ENCODE measurements at places on chromosomes 12 and 14. TPM values are rescaled to one million over a fixed set of nuclear protein-coding genes. Genes with fewer than 3 reads are reported as not detected.

DNA sequence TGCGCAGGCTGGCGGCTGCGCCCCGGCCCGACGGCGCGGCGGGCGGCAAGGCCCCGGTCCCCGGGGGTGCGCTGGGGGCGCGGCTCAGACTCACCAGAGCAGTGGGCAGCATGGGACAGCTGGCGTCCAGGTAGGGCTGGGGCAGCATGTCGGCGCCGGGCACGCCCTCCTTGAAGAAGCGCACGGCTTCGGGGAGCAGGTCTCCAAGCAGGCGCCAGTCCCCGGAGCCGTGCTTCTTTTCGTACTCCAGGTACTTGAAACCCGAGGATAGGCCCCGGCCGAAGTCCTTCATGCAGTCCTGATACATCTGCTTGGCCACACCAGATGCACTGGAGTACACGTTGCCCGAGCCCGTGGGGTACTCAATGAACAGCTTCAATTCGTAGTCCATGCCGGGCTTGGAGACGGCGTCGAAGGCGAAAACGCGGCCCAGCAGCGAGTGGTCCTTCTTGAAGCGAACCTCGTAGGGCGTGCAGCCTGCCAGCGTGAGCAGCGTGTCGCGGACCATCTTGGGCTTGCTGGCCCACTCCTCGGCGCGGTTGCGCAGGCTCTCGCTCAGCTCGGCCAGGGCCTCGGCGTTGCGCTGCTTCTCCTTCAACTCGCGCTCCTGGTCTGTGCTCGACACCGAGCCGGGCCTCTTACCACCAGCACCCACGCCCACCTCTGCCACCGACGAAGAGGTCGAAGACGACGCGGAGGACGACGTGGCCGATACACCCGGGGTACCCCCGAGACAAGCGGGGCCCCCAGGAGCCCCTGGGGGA is 2.2 kb downstream of the IRF2BPL start:
- DNase-seq, result peak; percentile 54
- H3K27me3 ChIP-seq, result no peaks in the 10 kb centered on the region
- no peaks in the 10 kb centered on the region for H3K36me3 ChIP-seq
- peak overlapping the region; percentile 87 for H3K4me3 ChIP-seq

DNA sequence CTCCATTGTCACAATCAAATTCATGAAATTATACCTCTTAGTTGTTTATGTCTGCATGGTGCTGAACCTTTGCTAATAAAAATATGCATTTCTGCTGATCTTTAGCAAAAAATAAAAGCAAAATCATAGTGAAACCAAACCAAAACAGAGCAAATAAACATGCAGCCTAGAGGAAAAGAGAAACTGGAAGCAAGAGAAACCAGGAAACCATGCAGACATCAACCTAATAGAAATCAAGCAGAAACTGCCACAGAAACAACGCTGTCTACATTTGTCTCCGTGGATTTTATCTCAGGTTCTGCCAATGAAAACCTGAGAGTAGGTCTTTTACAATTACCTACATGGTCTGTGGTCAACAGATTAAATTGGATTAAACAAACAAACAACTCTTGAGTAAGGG is 173.7 kb downstream of the SYT10 start:
- H3K4me1 ChIP-seq, result no peaks in the 10 kb centered on the region
- no peak overlapping the region for H3K27ac ChIP-seq
- no peak overlapping the region for H3K4me3 ChIP-seq
- no peaks in the 10 kb centered on the region for H3K36me3 ChIP-seq
- no peak for DNase-seq

GRCh38 chr12:109513977-109514376 is 36.5 kb downstream of the UBE3B start:
- H3K27ac ChIP-seq, result no peak overlapping the region
- DNase-seq, result no peak
- H3K4me3 ChIP-seq, result no peak overlapping the region
- peaks cover 6% of the 10 kb centered on the region for H3K4me1 ChIP-seq

- H3K27me3 ChIP-seq, result no peaks in the 10 kb centered on the region
- no peak overlapping the region for H3K4me3 ChIP-seq
- no peak for DNase-seq
- H3K36me3 ChIP-seq, result no peaks in the 10 kb centered on the region
- H3K27ac ChIP-seq, result no peak overlapping the region
Observed at GRCh38 chr14:91755570-91756295, 23.8 kb upstream of the CATSPERB start.

Gene OR4K17
- not detected for total RNA-seq

Gene CIT
- total RNA-seq, result 2.2 TPM
